ENCODE measurements at places on chromosomes 16 and 17. TPM values are rescaled to one million over a fixed set of nuclear protein-coding genes. Genes with fewer than 3 reads are reported as not detected.

GRCh38 chr16:85628645-85629044, 15.5 kb downstream of the GSE1 start:
- no peak for DNase-seq

GRCh38 chr16:78522327-78522726, 422.9 kb downstream of the WWOX start:
- no peak for DNase-seq

- DNase-seq: no peak
These were observed 119.1 kb downstream of the FTO start for GRCh38 chr16:53822936-53823529.

The TGFB1I1 gene
- 0.49 TPM for total RNA-seq

GRCh38 chr16:89039756-89040155, 53.9 kb upstream of the ACSF3 start:
- DNase-seq: no peak

DNA sequence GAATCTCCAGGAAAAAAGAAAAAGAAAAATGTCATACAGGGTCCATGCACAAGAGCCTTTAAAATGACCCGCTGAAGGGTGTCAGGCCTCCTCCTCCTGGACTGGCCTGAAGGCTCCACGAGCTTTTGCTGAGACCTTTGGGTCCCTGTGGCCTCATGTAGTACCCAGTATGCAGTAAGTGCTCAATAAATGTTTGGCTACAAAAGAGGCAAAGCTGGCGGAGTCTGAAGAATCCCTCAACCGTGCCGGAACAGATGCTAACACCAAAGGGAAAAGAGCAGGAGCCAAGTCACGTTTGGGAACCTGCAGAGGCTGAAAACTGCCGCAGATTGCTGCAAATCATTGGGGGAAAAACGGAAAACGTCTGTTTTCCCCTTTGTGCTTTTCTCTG, 845 bp downstream of the STH start:
- DNase-seq: no peak

DNA sequence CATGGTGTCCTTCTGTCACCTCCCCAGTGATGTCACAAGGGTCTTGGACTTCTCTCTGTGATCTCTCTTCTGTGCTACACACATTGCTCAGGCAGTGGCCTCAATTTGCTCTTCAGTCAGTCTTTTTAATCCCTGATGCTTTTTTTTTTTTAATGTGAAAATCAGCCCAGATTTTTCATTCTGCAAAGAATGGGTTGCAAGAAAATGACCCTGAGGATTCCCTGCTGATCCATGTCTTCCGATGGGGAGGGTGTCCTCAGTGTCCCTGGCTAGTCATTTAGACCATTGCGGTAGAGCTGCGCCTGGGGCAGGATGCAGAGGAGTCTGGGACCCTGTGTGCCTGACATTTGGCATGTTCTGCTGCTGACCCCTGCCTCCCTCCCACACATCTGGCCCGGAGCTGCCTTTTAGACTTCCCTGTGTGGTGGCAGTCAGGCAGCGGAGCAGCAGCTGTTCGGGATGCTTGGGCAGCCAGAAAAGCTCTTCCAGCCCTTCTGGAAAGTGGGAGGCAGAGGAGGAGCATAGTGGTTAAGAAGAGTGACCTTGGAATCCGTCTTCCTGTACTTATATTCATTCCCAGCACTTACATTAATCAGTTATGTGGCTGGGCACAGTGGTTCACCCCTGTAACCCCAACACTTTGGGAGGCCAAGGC, 12.3 kb downstream of the GPT2 start:
- no peak for DNase-seq

- DNase-seq: no peak
These were observed 141.3 kb upstream of the SDK2 start for GRCh38 chr17:73785496-73785895.

The ZMYND15 gene
- total RNA-seq: not detected

The KRTAP2-3 gene
- total RNA-seq: not detected

DNA sequence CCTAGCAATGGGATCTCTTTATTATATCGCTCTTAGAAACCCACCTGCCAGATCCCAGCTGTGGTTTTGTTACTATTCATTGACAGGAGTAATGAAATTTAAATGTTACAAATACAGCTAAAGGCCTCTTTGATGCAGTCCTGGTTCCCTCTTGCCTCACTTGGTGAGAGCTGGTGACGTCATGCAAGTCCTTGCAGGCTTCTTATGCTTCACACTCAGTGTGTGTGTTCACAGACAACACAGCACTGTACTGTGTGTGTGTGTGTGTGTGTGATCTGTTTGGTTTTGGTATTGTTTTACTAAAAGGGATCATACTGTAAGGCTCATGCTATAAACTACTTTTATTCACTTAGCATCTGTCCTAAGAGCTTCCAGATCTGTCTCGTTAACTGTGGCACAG, 75.0 kb downstream of the USP22 start:
- DNase-seq: no peak

- DNase-seq: no peak
These were observed 9.0 kb downstream of the CCR7 start for GRCh38 chr17:40556198-40556661.

The ACSM2B gene
- total RNA-seq: not detected

DNA sequence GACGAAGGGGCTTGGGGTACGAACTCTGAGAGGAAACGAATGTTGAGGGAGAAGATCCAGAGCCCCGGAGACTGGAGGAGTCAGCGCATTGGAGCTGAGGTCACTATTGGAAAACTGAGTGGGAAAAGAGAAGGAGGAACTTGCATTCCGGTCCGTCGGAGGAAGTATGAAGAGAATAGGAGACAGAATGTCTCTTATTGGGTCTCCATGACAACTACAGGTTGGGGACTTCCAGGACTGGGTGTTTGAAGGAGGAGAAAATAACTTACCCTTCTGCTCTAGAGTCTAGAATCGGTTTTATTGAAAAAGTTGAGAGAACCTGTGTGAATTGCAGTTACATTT, 537 bp downstream of the GOSR1 start:
- no peak for DNase-seq

DNA sequence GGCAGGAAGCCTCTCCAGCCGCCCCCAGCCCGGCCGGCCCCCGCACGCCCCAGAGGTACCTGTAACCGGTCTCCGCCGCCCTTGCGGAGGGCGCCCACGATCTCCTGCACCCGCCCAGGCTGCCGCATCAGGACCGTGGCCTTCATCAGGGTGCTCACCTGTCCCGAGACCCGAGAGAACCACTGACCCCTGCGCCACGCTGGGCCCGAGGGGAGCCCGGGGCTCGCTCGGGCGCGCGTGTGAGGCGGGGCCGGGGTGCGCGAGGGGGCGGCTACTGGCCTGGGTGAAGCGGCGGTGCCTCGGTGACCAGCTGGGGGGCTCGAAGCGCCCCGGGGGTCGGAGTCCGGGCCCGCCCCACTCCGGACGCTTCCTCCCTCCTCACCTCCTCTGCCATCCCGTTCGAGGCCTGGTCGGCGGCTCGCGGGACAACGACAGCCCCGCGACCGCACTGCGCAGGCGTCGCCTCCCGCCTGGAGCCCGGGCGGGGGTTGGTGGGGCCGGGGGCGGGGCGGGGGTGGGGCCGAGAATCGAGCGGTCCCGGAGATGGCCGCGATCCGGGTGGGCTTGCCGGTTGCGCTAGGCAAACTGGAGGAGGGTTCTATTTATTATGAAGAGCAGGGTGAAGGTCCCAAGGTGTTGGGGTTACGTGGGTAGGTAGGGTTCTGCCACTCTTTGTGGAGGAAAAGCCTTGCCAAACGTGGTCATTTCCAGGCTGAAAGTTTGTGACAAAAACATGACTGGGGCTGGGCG, at the start of gene NT5C3B:
TSS of gene NT5C3B (minus strand) at position 433 of the 750 bp plus-strand sequence. CDS start at position 394, 39 bp downstream.
- DNase-seq: peak; percentile 70

DNA sequence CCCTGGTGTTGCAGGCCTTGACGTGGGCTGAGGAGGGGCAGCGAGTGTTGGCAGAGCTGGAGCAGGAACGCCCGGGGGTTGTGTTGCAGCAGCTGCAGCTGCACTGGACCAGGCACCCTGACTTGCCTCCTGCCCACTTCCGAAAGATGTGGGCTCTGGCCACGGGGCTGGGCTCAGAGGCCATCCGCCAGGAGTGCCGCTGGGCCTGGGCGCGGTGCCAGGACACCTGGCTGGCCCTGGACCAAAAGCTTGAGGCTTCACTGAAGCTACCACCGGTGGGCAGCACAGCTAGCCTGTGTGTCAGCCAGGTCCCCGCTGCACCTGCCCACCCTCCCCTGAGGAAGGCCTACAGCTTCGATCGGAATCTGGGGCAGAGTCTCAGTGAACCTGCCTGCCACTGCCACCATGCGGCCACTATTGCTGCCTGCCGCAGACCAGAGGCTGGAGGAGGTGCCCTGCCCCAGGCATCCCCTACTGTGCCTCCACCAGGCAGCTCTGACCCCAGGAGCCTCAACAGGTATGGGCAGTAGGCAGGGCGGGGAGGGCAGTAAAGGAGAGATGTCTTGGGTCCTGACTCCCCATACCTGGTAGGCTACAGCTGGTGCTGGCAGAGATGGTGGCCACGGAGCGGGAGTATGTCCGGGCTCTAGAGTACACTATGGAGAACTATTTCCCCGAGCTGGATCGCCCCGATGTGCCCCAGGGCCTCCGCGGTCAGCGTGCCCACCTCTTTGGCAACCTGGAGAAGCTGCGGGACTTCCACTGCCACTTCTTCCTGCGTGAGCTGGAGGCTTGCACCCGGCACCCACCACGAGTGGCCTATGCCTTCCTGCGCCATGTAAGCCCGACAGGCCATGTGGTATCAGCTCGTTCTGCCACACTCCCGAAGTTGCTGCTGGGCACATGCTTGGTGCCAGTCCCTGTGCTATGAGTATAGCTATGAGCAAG, 5.6 kb downstream of the PLEKHG4 start:
- no peak for DNase-seq

GRCh38 chr17:80443916-80444643, 29.1 kb downstream of the ENDOV start:
- no peak for DNase-seq
